ENCODE measurements at places on chromosomes 7 and 10.

DNA sequence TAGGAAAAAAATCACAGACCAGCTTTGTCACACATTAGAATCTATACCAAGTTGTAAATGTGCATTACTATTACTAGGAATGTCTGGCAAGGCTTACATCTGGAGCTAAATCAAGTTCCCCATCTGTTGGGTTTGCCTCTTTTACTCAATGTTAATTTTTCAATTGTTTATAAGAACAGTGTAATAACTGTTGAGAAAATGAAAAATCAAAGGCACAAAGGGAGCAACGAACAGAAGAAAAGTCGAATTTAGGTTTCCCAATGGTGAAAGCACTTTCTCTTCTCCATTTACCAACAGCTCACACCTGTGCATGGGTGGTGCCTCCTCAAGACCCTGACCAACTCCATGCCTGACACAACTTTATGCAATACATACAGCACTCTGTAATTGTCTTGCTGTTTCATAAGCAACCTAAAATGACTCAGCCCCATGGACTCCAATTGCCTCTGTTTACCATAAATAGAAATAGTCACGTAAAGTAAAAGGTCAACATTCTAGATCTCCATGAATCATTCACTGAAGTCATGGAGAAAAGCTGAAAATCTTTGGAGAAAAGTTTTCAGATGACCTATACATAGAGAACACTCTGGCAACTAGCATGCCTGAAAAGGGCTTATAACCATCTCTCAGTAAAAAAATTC lies 95.5 kb upstream of the KCNIP2 start:
- DNase-seq, result no peak

GRCh38 chr10:68900427-68901104 lies 549 bp upstream of the DDX50 start:
- no peak for DNase-seq

GRCh38 chr10:78307576-78307975 lies 273.9 kb downstream of the RPS24 start:
- DNase-seq, result no peak

- DNase-seq, result no peak
These were observed 79.9 kb upstream of the TMEM196 start for GRCh38 chr7:19853261-19853832.

GRCh38 chr7:127876393-127876792 lies 154.8 kb downstream of the LRRC4 start:
- DNase-seq, result no peak

DNA sequence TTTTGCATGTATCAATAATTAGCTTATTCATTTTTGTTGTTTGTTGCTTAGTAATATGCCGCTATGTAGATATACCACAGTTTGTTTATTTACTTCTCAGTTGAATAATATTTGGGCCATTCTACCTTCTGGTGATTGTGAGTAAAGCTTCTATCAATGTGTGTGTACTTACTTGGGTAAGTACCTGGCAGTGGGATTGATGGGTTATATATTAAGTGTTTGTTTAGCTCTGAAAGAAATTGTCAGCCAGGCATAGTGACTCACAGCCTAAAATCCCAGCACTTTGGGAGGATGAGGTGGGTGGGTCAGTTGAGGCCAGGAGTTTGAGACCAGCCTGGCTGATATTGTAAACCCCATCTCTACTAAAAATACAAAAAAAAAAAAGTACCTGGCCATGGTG lies 975.7 kb upstream of the MBL2 start:
- DNase-seq, result no peak

DNA sequence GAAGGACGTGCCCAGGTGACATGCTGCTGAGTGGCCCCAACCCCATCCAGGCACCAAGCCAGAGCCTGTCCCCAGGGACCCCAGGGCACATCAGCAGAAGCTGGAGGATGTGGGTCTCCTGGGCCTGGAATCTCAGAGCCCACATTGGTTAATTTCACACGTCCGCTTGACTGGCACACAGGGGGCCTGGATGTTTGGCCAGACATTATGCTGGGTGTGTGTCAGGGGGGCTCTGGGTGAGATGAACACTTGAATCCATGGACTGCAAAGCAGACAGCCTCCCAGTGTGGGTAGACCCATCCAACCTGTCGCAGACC lies 79.1 kb upstream of the RET start:
- DNase-seq, result no peak

All from renal cortex interstitium (tissue), 15 donors.